ENCODE measurements at places on chromosomes 1 and 21.

DNA sequence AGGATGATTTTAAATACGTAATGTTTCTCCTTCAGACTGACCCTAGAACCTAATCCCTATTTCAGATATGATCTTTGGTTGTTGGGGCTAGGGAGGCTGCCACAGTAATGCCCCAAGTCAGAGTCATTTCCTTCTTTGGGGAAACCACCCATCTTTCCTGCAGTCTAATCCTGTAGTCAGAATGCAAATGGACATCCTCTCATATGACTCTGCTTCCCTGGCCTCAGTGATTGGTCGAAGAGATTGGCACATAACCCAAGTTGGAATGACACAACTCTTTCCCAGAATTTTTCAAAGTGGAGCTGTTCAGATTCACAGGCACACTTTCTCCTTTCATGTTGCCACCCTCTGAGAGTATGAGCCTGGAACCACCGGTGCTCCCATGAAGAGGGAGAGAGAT lies 58.8 kb upstream of the ZNF644 start:
- DNase-seq: no peak

DNA sequence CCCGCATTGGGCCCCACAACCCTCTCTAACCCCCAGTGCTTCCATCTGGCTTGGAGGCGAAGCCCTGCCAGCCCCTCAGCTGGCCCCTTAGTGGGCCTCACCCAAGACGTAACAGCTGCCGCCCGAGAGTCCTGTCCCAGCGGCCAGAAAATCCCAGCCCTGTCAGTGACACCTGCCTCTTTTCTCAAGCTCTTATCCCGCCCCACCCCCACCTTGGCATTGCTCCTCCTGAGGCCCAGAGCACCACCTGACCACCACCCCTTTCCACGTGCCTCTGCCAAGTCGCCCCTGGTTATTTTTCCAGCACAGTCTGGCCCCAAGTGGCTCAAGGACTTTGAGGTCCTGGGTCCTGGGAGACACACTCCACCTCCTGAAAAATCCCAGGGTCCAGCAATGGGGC lies 5.9 kb upstream of the CTRC start:
- DNase-seq: no peak

- DNase-seq: no peak
Measured at GRCh38 chr1:176118985-176119384, 88.1 kb downstream of the COP1 start.

- no peak for DNase-seq
Measured at GRCh38 chr1:237119091-237119490, 77.1 kb downstream of the RYR2 start.

GRCh38 chr1:244092964-244093638 lies 42.0 kb downstream of the ZBTB18 start:
- no peak for DNase-seq

- no peak for DNase-seq
Measured at GRCh38 chr1:24210195-24210627, 23.1 kb upstream of the IFNLR1 start.

GRCh38 chr1:40817791-40818263 lies 34.2 kb downstream of the KCNQ4 start:
- DNase-seq: no peak

GRCh38 chr21:41167348-41168342 lies at the start of gene BACE2:
BACE2 (plus strand) TSS chr21:41168160; CDS start chr21:41168264, 104 bp downstream.
- DNase-seq: peak; percentile 18

DNA sequence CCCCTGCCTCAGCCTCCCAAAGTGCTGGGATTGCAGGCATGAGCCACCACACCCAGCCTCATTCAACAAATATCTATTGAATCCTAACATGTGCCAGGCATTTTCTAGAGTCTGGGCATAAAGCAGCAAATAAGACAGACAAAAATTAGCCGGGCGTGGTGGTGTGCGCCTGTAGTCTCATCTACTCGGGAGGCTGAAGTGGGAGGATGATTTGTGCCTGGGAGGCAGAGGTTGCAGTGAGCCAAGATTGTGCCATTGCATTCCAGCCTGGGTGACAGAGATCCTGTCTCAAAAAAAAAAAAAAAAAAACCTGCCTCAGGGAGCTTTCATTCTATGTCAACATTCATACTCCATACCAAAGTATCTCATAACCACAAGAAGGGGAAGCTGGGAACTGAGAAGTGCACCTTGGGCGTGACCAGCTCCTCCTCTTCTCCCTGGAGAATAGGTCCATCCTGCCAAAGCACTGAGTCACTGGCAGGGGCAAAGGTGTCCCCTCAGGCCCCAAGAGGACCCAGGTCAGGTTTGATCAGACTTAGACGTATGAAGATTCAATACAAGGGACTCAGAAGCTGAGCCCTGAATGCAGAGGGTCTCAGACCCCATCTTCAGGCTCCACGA lies 36.8 kb upstream of the PPP1R15B start:
- DNase-seq: no peak

DNA sequence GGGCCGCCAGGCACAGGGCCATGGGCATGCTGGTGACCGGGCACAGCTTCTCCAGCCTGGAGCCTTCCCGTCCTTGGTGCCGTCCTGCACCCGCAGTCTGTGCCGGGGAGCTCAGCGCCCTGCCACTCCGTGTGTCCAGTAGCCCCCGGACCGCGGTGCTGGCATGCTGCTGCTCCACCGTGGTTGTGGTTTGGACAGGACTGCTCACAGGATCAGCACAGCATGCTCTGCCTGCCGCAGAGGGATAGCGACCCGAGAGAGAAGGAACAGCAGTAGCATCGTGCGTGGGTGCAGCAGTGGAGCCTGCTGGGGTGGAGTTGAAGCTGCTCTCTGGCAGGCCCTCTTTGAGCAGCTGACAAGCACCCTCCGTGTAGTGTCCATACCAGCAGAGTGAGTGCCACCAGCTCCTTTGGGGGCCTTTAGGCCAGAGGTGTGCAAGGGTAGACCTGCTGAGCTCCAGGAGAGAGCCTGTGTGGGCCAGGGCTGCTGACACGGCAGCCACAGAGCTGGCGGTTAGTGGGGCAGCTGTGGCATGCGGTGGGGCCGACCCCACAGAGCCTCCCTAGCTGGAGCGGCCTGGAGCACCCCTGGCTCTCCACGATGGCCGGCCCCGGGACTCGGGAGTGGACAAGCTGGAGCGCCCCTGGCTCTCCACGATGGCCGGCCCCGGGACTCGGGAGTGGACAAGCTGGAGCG lies 6.4 kb upstream of the PCBP3 start:
- no peak for DNase-seq

GRCh38 chr1:246773213-246773641 lies 49.0 kb downstream of the SCCPDH start:
- no peak for DNase-seq

GRCh38 chr21:45441431-45442255 lies 36.7 kb downstream of the COL18A1 start:
- no peak for DNase-seq

DNA sequence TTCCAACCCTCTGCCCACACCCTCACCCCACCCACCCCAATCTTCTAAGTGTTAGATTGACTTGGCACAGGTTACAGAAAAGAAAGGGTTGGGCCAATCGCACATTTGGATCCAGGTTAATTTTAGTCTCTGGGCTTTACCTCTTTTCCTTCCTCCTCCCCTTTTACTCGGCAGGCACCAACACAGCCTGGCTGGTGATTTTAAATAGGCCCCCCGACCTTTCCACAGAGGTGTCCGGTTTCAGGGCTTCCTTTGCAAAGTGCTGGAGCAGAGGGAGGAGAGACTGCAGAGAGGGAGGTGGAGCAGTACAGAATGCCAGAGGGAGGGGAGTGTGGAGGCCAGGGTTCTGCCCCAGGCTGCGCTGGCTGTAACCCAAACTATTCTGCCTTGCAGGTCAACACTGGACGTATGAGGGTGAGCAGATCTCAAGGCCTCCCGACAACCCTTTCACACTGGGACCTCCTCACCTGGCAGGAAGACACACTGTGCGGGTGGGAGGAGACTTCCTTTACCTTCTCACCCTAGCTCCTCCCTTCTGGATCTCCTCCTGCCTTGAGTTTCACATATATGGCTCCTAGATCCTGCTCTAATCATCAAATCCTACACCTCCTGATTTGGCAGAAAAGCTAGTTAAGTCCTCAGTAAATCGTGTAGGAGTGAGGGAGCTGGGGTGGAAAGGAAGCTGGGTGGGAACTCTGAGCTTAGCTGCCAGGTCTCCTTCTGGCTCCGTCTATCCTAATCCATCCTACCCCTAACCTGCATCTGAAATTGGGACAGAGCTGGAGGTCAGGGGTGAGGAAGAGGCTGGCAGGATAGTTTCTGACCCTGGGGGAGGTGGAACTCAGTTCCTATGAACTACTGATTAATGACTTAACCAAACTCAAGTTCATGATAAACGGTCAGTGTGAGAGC lies 2.4 kb downstream of the CA14 start:
- no peak for DNase-seq

DNA sequence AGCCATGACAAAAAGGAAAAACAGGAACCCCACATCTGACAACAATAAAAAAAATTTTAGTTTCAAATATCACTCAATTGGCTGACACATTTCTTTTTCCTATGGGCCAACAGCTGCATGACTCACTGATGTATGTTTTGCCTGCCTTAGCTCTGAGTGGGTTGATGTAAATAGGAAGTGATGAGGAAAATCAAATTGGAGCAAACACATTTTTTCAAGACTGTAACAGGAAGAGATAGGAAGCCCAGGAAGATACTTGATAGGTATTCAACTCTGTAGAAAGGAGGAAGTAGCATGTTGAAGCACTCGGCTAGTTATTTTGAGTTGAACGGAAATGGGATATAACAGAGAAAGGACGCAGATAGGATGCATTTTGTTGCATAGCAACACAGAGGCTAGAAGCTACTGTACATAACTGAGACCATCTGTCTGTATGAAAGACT lies 168.0 kb upstream of the NR5A2 start:
- DNase-seq: peak; percentile 7

- DNase-seq: no peak
Measured at GRCh38 chr1:223755992-223756775, 43.8 kb downstream of the CAPN2 start.

- no peak for DNase-seq
Measured at GRCh38 chr1:85708829-85709227, 595 bp upstream of the ZNHIT6 start.
